ENCODE measurements at places on chromosomes 13 and 19.

DNA sequence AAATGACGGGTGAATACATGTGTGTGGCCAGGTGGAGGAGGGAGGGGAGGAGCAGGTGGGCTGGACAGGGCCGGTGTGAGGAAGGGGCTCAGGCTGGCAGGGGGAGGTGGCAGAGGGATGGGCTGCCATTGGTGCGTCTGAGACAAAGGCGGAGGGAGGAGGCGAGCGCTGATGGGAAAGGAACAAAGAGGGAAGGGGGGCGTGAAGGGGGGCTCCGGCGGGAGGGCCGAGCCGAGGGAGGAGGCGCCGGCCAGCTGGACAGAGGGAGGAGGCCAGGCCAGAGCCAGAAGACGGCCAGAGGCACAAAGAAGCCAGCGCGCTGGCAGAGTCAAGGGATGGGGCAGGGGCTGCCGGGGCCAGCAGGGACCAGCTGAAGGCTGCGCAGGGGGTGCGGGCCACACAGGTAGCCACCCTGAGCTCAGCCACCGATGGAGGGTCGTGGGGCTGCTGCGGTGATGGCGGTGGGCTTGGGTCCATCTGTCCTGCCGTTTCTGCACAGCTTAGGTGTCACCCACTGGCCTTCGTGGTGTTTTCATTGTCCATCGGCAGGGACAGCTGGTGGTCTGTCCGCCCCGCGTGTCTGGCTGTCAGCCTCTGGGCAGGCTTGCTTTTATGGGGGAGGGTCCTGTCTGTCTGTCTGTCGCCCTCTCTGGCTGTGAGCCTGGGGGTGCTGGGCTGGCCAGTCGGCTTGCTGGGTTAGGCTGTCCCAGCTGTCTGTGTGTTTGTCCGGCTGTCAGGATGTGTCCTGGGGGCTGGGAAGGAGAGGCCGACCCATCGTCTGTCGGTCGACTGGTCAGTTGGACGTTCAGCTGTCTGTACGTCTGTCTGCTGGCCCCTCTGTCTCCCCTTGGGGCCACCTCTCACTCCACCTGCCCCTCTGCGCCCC is 2.2 kb downstream of the APC2 start:
- DNase-seq = no peak

DNA sequence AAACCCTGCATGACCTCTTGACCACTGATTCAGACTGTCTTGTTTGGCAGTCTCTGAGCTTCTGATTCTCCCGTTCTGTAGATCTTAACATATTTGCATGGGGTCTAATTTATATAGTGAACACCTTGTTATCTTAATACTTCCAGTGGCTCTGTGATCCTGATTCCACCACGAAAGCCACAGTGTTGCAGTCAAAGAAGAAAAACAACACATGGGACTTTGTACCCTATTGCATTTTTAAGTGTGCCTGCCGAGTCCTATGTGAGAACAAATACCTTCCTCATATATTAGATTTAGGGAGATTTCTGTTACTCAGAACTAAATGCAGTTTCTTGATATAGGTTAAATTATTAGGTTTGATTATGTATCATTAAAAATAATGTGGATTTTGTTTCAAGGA is 12.3 kb upstream of the ZNF556 start:
- DNase-seq = no peak

DNA sequence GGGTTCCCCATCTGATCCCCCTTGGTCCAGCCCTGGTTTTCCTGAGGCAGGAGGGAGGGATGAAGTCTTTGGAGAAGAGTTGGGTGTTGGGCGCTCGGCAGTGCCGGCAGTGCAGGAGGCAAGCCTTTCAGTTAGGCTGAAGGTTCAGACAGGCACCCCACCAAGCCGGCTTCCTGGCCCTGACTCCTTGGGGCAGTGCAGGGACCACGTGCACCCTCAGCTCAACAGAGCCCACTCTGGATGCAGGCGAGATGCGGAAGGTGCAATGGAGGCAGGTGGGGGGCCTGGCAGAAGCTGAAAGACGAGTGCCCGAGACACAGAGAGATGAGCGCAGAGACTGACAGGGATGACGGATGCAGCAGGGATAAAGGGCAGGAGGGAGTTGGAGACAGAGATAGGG is 11.1 kb downstream of the MAMSTR start:
- DNase-seq = no peak

GRCh38 chr19:43596842-43597461 is 557 bp downstream of the ZNF576 start:
- no peak for DNase-seq

DNA sequence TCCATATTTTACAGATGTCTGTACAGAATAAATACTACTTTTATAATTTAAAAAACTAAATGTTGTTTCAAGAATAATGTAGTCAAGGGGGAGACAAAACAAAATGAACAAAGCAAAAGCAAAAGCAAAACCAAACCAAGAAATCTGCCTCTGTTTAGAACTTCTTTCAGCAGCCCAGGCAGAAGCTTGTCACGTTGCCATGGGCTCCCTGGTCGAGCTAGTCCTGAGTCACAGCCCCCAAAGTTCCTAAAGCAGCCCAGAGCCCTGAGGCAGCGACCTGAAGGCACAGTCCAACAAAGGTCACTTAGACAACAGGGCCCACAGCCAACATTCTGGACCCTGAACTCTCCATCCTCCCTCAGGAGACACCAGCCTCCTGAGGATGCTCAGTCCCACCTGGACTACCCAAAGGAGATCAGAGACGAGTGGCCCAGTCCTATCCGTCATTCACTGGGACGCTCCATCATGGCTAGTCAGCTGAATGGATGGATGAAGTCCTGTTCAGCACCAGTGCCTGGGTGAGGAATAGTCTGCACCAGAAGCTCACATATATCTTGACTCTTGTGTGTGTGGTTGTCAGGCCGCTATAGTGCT is 41.7 kb downstream of the SIAH3 start:
- no peak for DNase-seq

DNA sequence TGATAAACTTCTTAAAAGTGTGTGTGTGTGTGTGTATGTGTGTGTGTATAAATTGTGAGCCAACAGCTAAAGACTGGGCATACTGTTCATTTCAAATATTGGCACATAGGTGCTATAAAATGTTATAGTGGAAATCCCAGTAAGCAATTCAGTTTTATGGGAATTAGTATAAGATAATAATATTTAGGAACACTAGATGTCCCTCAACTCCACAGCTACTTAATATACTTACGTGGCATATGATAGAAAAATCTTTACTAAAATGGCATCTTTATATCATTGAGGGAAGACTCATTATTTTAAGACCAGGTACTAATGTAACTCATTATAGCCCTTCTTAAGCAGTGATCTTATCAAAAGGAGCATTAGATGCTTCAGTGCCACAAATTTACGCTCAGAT is 266.2 kb downstream of the MAB21L1 start:
- DNase-seq = no peak

All from stimulated activated CD8-positive, alpha-beta memory T cell treated with anti-CD3 and anti-CD28 coated beads, Interleukin-4, amount 100 ng/mL, for 24 hours (primary cell).